Head of caudate nucleus (tissue), 42 donors: ENCODE measurements at places on chromosomes 3 and 15.

GRCh38 chr15:61425934-61426333 is 196.8 kb upstream of the RORA start:
- no peak for DNase-seq

DNA sequence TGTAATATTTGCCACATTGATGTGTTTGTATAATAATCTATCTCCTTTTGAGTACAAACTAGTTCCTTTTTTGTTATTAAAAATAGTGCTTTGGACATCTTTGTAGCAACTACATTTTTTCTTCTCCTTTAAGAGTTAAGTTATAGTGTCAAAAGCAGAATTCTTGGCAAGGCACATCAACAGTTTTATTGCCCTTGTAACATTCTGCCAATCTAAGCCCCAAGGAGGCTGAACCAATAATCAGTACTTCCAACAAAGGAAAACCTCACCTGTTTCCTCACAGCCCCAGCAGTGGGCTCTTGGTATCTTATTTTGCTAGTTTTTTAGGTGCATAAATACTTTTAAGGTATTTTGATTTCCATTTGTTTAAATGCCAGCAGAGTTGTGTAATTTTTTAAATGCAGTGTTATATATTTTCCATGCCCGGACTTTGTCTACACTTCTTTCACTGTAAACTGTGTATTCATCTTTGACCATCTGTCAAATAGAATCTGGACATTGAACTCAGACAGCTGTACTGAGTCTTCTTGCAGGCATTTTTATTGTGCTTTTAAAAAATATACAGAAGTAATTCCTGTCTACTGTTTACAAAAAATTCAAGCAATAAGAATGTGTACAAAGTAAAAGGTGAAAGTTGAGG is 101.0 kb downstream of the MYLK start:
- DNase-seq, result no peak

GRCh38 chr3:29137601-29138000 is 143.3 kb upstream of the RBMS3 start:
- DNase-seq, result no peak

- DNase-seq, result no peak
Observed at GRCh38 chr3:167113035-167113830, 266.9 kb downstream of the ZBBX start.

GRCh38 chr3:197293605-197294237 is 4.7 kb downstream of the DLG1 start:
- no peak for DNase-seq

DNA sequence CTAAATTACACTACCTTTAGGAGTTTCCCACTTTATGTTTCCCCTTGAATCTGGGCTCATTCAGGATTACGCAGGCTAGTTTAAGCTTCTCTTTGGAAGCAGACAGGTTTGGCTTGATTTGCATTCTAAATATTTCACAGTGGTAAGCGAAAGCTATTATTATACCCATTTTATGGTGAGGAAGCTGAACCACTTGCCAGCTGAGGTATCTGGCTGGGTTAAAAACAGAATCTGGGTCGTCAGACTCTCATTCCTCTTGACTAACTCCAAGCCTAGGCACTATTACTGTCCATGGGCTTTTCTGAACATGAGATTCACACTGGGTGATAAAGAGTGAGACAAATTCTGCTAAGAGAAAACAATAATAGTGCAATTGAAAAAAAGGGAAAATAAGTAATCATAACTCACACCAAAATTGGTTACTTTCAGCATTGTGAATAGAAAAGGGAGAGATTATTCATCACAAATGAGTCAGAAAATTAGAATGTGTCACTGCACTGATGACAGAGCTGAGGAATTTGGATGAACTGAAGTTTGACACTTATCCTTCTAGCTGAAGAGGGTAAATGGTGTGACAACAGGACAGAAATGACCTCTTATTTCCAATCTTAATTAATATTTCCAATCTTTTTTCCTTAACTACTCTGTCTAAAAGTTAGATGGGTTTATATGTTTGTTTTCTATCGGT is 211.3 kb downstream of the TIGIT start:
- no peak for DNase-seq

DNA sequence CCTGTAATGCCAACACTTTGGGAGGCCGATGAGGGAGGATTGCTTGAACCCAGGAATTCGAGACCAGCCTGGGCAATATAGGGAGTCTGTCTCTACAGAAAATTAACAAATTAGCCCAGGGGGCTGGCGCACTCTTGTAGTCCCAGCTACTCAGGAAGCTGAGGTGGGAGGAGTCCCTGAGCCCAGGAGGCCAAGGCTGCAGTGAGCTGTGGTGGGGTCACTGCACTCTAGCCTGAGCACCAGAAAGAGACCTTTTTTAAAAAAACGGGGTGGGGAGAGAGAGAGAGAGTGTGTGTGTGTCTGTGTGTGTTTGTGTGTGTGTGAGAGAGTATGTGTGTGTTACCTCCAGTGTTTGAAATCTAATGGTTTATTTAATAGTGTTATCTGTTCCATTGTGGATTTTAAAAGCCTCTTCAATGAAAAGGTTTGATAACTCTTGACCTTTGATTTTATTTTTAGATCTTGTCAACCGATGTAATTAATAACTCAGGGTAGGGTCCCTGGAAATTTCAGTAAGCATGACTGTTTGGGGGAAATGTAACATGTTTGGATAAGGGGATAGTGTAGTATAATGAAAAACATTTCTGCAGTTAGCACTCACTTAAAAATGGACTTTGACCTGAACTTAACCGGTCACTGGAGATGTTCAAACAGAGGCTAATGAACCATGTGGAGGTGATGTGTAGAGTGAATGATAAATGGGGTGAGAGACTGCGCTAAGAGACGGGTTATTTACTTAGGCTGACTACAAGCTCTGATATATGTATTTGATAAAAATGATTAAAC is 29.7 kb downstream of the LRCH3 start:
- DNase-seq, result no peak

DNA sequence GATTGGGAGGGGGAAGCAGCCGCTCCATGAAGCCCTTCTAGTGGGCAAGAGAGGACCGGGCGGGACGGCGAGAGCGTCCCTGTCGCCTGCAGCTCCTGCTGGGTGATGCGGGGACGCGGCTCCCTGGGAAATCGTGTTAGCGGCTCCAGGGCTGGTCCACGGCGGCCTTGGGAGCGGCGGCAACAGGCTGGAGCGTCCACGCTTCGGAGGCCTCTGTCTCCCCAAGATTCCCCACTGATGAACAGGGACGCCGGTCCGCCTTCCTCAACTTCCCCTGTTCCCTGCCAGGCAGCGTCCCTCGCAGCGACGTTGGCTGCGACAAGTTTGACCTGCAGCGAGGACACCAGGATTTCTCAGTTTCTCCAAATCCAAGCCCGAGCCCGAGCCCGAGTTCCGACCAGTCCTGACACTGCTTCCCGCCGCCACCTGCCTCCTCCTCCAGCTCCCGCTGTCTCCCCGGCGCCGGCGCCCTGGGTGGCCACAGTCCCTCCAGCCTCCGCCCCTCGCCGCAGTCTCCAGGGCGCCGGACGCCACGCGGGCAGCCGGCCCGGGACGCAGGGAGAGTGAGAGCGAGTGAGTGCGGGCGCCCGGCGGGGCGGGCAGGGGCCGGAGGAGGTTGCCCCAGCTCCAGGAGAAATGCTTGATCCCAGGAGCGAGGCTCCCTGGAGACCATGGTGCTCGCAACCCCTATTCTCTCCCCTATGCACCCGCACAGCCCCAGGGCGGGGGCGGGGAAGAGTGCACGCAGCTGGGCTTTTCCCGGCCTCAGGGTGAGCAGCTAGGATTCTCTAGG is 78.1 kb upstream of the RNF7 start:
- peak; percentile 59 for DNase-seq

- DNase-seq, result no peak
Observed at GRCh38 chr3:3086239-3086638, 23.9 kb downstream of the IL5RA start.

- DNase-seq, result no peak
Observed at GRCh38 chr15:41259546-41260189, 28.6 kb downstream of the CHP1 start.

DNA sequence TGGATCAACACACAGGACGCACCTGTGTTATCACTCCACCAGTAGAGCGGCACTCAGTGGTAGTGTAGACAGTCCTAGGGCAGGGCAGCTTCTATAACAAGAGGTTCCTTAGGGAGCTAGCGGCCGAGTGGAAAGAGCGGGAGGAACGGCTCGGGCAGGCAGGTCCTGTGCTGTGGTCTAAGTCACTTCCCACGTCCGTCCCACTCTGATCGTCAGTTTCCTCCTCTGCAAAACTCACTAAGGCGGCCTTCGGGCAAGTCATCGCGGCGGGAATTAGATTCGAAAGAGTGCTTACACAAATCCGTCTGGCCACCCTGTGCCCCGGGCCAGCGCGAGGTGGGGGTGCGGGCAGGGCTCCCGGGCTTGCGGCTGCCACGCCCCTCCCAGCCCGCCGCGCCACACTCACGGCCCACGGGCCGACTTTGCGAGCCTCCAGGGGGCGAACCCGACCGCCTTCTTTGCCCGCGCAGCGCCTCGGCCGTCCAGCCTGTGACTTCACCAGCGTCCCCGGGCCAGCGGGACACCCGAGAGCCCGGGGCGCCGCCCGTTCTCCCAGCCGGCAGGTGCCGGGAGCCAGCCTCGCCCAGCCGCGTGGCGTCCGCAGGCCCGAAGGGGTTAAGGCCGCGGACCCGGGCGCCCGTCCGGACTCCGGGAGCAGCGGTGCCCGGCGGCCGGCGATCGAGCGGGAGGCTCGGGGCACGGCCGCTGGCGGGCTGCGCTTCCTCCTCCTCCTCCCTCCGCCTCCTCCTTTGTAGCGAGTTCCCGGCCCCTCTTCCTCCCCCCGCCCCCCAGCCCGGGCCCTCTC is 416 bp upstream of the CORO2B start:
- peak; percentile 88 for DNase-seq

DNA sequence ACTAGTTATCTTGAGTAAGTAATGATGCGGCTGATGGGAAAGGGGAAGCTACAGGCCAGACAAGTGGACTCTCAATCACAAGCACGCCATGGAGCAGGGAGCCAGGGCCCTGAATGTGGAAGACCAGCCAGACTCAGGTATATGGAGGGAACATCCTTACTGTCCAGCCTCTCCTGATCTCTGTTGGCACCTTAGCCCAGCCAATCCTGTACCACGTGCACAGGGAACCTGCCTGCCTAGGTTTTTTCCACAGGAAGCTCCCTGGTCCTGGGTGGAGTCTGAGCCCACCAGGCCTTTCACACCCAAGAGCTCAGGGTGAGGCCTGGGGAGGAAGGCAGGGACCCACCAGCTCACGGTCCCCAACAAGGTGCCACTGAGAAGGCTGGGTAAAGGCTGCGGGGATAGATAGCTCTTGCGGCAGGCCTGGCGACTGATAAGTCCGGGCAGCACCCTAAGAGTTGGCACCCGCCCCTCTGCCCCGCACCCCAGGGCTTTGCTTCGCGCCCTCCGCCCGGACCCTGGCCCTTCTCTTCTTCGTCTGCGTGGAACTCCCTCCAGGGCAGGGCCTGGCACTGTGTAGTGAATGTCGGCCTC is 933 bp upstream of the APEH start:
- no peak for DNase-seq

- no peak for DNase-seq
Observed at GRCh38 chr15:83322061-83322460, 37.6 kb upstream of the BNC1 start.

- no peak for DNase-seq
Observed at GRCh38 chr15:40335938-40336743, 4.6 kb downstream of the CCDC9B start.

- DNase-seq, result no peak
Observed at GRCh38 chr3:27630885-27631284, 91.2 kb downstream of the EOMES start.

DNA sequence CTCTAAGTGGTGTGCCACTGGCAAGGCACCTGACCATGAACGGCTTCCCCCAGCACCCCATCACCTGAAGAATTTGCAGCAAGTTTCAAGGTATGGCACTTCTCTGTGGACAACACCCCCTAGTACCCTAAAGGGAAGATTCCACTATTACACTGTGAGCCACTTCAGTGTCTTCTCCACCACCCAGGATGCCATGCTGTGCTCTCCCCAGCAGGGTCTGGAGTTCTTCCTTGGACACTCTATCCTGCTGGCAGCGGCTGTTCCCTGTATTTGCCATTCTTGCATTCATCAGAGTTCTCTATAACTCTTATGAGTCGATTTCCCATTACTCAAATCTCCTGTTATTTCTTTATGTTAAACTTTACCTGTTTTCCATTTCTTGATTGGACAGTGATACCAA is 33.9 kb upstream of the RNU6-1 start:
- no peak for DNase-seq

- peak; percentile 33 for DNase-seq
Observed at GRCh38 chr15:89132611-89133507, 44.6 kb downstream of the ABHD2 start.

- DNase-seq, result no peak
Observed at GRCh38 chr3:135226057-135226456, 431.0 kb downstream of the EPHB1 start.

GRCh38 chr15:37425541-37425940 is 325.2 kb upstream of the MEIS2 start:
- DNase-seq, result no peak

GRCh38 chr3:48500656-48501055 is 3.3 kb downstream of the SHISA5 start:
- DNase-seq, result no peak

GRCh38 chr3:188822411-188822810 is 349.4 kb upstream of the TPRG1 start:
- DNase-seq, result no peak

DNA sequence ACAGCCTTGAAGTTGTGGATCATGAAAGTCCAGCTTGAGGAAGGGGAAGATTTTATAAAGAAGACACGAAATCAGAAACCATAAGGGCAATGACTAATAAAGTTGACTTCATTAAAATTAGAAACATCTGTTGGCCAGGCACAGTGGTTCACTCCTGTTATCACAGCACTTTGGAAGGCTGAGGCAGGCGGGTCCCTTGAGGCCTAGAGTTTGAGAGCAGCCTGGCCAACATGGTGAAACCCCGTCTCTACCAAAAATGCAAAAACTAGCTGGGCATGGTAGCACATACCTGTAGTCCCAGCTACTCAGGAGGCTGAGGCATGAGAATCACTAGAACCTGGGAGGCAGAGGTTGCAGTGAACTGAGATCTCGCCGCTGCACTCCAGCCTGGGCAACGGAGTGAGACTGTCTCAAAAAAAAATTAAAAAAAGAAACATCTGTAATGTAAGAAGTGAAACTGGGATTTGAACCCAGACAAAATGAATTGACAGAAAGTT is 7.9 kb upstream of the UBXN7 start:
- no peak for DNase-seq

DNA sequence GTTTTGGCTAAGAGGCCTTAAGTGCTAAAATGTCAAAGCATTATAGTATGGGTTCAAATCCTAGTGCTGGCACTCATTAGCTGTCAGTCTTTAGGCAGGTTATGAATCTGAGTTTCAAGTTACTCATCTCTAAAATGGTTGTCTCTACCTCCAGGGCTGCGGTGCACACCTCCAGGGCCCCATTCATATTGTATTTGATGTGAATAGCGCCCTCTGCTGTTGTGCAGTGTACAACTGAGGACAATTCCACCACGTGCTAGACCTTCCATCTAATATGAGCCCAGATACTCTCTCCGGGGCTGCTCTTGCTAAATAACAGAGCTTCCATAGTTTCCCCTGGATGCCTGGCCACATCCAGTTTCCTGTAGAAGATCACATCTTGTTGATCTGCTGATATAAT is 54.3 kb downstream of the OXNAD1 start:
- no peak for DNase-seq

- DNase-seq, result no peak
Observed at GRCh38 chr15:53884441-53884840, 93.8 kb upstream of the UNC13C start.

GRCh38 chr15:65980824-65981456 is 111.6 kb downstream of the RAB11A start:
- peak; percentile 50 for DNase-seq
